ENCODE measurements at places on chromosomes 3 and 15. TPM values are rescaled to one million over a fixed set of nuclear protein-coding genes. Genes with fewer than 3 reads are reported as not detected.
A peak's percentile ranks its signal among the peaks of the same experiment; 100 is the strongest.

UQCRC1 gene
- 139 TPM for total RNA-seq

PAQR5 gene
- total RNA-seq: 0.59 TPM

FGD5 gene
- total RNA-seq: not detected

SCAANT1 gene
- total RNA-seq: 3.6 TPM

CLSTN2 gene
- not detected for total RNA-seq

SLC35A5 gene
- 10.5 TPM for total RNA-seq

SLC38A3 gene
- total RNA-seq: 0.82 TPM

PAQR9 gene
- total RNA-seq: not detected

EIF3J gene
- 72.4 TPM for total RNA-seq

RAB43 gene
- total RNA-seq: 38.3 TPM

GOLGA6L4 gene
- total RNA-seq: 4.1 TPM

DNA sequence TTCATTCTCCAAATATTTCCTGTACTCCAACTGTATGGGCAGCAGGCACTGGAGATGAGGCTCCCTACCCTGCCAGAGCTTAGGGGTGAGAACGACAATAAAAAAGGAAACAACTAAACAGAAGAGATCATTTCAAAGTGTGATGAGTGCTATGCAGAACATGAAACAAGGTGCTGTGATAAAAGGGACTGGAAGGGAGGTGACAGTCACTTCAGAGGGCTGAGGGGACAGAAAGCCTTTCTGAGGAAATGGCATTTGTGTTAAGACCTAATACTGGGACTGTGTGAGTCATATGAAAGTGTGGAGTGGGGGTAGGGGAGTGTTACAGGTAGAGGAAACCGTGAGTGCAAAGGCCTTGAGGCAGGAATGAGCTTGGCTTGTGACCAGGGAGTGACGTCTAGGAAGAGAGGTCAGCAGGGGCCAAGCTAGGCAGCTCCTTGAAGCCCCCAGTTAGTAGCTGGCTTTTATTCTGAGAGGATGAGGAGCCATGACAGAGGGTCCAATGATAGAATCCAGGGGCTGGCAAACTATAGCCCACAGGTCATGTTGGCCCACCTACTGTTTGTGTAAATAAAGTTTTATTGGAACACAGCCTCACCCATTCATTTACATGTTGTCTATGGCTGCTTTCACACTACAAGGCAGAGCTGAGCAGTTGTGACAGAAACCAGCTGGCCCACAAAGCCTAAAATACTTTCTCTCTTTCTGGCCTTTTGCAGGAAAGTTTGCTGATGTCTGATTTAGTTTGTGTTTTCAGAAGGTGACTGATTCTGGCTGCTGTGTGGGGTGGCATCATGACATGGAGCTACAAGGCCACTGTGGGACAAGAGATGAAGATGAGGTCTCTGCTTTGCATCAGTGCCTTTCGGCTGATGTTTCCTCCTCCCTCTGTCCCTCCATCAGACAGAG lies 56.6 kb downstream of the LSM3 start:
- peaks cover 7% of the 10 kb centered on the region for H3K4me1 ChIP-seq
- no peak for DNase-seq
- no peak overlapping the region for H3K4me3 ChIP-seq
- no peak overlapping the region for H3K27ac ChIP-seq
- no peaks in the 10 kb centered on the region for H3K27me3 ChIP-seq
- H3K36me3 ChIP-seq: no peaks in the 10 kb centered on the region

GRCh38 chr3:44342176-44342790 lies 3.7 kb downstream of the TCAIM start:
- no peak for DNase-seq
- H3K4me1 ChIP-seq: peaks cover 13% of the 10 kb centered on the region
- H3K27me3 ChIP-seq: no peaks in the 10 kb centered on the region
- no peak overlapping the region for H3K4me3 ChIP-seq
- H3K36me3 ChIP-seq: no peaks in the 10 kb centered on the region
- no peak overlapping the region for H3K27ac ChIP-seq

- peaks cover 30% of the 10 kb centered on the region for H3K4me1 ChIP-seq
- no peaks in the 10 kb centered on the region for H3K27me3 ChIP-seq
- peaks cover 9% of the 10 kb centered on the region for H3K36me3 ChIP-seq
- H3K27ac ChIP-seq: peak overlapping the region; percentile 79
Observed at GRCh38 chr3:45688194-45688881, 858 bp upstream of the SACM1L start.

GRCh38 chr3:57227930-57228751 lies 612 bp downstream of the APPL1 start:
- peak overlapping the region; percentile 49 for H3K27ac ChIP-seq
- peak; percentile 70 for DNase-seq
- H3K4me3 ChIP-seq: peak overlapping the region; percentile 60

GRCh38 chr15:32908872-32909271 lies 191.1 kb downstream of the GREM1 start:
- H3K36me3 ChIP-seq: no peaks in the 10 kb centered on the region
- H3K27me3 ChIP-seq: no peaks in the 10 kb centered on the region
- no peak overlapping the region for H3K4me3 ChIP-seq
- peaks cover 7% of the 10 kb centered on the region for H3K4me1 ChIP-seq
- no peak for DNase-seq
- H3K27ac ChIP-seq: no peak overlapping the region

- H3K27me3 ChIP-seq: no peaks in the 10 kb centered on the region
- H3K27ac ChIP-seq: peak overlapping the region; percentile 69
- no peak overlapping the region for H3K4me3 ChIP-seq
- H3K36me3 ChIP-seq: no peaks in the 10 kb centered on the region
- peaks cover 53% of the 10 kb centered on the region for H3K4me1 ChIP-seq
Observed at GRCh38 chr15:74316141-74316540, 51.3 kb downstream of the CYP11A1 start.

- H3K4me1 ChIP-seq: peaks cover 30% of the 10 kb centered on the region
- DNase-seq: peak; percentile 68
- H3K27me3 ChIP-seq: no peaks in the 10 kb centered on the region
- H3K27ac ChIP-seq: peak overlapping the region; percentile 94
Observed at GRCh38 chr15:90266061-90266431, 574 bp downstream of the NGRN start.

- H3K27me3 ChIP-seq: no peaks in the 10 kb centered on the region
- no peaks in the 10 kb centered on the region for H3K36me3 ChIP-seq
- no peak overlapping the region for H3K4me3 ChIP-seq
- no peak overlapping the region for H3K27ac ChIP-seq
- no peak for DNase-seq
Observed at GRCh38 chr3:101629219-101629618, 47.7 kb downstream of the ZBTB11 start.

DNA sequence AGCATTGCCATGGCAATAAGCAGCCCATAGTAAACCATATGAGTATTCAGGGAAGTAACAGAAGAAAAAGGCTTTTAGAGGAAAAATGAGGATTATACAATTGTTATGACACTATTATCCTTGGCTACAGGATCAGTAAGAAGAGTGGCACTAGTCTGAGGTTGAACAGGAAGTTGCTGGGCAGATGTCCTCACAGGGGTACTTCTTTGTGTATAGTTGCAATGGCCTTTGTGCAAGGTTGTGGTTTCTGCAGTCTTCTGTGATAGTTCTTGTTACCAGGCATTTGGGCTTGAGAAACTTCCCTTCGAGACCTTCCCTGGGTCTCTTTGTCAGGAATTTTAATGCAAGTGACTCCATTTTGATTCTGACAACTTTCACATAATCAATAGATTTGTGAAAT lies 100.6 kb upstream of the ATP11B start:
- no peak overlapping the region for H3K4me3 ChIP-seq
- H3K4me1 ChIP-seq: no peaks in the 10 kb centered on the region
- no peaks in the 10 kb centered on the region for H3K36me3 ChIP-seq
- no peaks in the 10 kb centered on the region for H3K27me3 ChIP-seq
- DNase-seq: no peak

- H3K36me3 ChIP-seq: no peaks in the 10 kb centered on the region
- no peak for DNase-seq
- peaks cover 55% of the 10 kb centered on the region for H3K27me3 ChIP-seq
Observed at GRCh38 chr3:147390589-147391569, 15.5 kb downstream of the ZIC4 start.

DNA sequence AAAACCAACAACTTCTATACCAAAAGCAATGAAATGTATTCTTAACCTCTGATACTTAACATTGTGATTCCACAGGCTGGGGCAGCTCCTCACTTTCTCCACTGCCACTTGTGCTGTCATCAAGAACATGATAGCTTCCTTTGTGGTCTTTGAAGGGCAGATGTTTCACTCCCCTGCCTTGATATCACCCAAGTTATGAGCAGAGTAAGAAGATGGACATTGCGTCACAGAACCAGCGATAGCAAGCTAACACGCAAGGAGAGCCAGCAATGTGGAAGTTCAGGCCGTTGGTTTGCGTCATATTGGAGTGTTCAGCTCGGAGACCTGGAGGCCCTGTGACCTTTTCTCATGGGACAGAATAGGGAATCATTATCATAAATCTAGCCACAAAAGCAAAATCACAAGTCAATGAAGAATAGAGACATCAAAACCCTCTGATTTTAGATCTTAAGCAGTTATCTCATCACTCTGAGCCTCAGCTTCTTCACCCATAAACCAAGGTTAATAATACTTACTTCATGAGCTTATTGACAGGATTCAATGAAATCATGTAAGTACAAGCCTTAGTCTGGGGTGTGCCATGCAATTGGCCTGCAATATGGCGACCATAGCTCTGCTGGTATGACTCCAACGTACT lies 183.8 kb upstream of the THBS1 start:
- DNase-seq: peak; percentile 16
- H3K27ac ChIP-seq: no peak overlapping the region
- H3K27me3 ChIP-seq: peaks cover 10% of the 10 kb centered on the region

DNA sequence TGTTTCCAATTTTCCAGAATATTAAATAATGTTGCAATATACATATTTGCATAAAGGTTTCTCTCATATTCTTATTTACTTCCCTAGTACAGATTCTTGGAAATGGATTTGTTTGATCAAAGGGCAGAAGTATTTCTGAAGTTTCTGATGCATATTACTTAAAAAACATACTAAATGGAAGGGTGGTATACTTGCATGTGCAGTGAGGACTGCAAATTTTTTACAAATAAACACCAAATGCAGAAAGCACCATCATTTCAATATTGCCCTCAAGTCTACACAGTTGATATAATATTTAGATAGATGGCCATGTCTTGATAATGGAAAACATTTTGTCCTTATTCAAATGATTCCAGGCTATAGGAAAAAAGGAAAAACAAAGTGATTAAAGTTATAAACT lies 12.3 kb downstream of the TM4SF18 start:
- no peak for DNase-seq
- H3K27ac ChIP-seq: no peak overlapping the region
- no peaks in the 10 kb centered on the region for H3K36me3 ChIP-seq
- no peaks in the 10 kb centered on the region for H3K4me1 ChIP-seq

GRCh38 chr15:40565333-40566238 lies 744 bp upstream of the CCDC32 start:
- H3K36me3 ChIP-seq: no peaks in the 10 kb centered on the region
- H3K27me3 ChIP-seq: no peaks in the 10 kb centered on the region
- no peak for DNase-seq
- H3K4me1 ChIP-seq: peaks cover 24% of the 10 kb centered on the region
- H3K4me3 ChIP-seq: peak overlapping the region; percentile 92

- no peak overlapping the region for H3K4me3 ChIP-seq
- no peak for DNase-seq
- H3K36me3 ChIP-seq: no peaks in the 10 kb centered on the region
- no peak overlapping the region for H3K27ac ChIP-seq
- no peaks in the 10 kb centered on the region for H3K27me3 ChIP-seq
Observed at GRCh38 chr3:23038471-23038870, 164.7 kb upstream of the UBE2E2 start.

DNA sequence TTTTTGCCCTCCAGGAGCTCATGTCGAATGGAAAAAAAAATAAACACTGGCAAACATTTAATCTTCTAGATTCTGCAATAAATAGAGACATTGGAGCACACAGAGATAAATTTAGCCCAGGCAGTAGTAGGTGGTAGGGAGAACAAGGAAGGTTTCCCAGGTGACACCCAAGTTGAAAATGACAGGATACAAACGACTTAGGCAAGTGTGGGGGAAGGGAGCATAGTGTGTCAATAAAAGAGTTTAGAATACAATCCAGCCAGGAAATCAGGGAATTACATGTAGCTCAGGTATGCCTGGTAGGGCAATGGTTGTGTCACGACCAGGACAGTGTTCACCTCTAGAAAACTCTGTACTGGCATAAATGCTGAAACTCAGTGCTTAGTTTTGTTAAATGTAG lies 364.6 kb upstream of the AGTR1 start:
- H3K36me3 ChIP-seq: no peaks in the 10 kb centered on the region
- H3K27ac ChIP-seq: no peak overlapping the region
- no peak overlapping the region for H3K4me3 ChIP-seq
- no peaks in the 10 kb centered on the region for H3K4me1 ChIP-seq
- DNase-seq: no peak
- H3K27me3 ChIP-seq: no peaks in the 10 kb centered on the region

DNA sequence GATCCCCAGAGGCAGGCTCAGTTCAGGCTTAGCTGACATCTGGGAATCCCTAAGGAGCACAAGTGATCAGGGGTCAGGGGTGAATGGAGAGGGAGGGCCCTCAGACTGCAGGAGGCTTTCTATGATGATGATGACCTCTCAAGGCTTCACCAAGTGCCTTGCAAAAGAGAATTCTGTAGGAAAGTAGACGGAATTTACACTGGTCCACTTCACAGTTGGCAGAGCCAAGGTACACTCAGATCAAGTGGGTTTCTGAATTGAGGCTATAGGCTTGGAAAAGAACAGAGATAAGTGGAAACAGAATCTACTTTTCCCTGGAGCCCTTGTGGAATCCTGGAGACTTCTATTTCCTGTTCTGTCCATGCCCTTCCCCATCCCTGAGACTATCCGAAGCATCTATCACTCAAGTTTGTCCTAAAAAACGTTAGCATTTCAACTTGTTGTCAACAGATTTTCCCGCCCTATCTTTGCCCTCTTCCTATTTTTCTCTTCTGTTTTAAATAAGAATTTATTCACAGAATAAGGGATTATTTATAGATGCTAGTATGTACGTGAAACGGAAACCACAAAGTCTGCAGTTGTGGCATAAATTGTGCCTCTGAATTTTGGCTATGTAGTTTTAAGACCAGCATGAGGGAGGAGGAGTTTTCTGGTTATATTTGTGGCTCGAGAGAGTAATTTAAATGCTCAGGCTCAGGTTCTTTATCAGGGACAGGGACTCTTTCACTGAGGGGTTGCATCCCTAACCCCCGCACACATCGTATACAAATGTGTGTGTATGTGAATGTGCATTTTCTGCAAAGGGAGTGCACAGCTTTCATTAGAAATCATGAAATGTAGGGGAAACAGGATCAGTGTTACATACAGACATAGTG lies 12.8 kb downstream of the GCSAM start:
- peaks cover 12% of the 10 kb centered on the region for H3K4me1 ChIP-seq
- no peaks in the 10 kb centered on the region for H3K36me3 ChIP-seq
- H3K4me3 ChIP-seq: no peak overlapping the region
- H3K27ac ChIP-seq: no peak overlapping the region
- DNase-seq: no peak
- no peaks in the 10 kb centered on the region for H3K27me3 ChIP-seq

DNA sequence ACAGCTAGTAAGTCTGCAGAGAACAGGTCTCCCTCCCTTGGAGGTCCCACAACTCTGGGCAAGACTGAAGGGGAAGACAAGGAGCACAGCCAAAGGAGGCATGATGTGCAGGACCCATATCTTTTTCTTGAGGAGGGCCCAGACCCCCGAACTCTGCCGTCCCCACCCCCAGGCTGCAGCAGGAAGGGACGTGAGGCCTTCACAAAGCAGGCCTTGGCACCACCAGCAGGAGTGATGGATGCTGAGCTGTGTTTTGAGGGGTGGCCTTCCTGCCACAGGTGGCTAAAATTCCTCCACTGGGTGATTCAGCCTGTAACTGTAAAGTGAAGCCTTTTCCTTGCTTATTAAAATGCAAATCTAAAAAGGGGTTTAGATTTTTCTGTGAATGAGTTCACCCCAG lies 8.6 kb downstream of the PLA2G4D start:
- H3K4me1 ChIP-seq: peaks cover 14% of the 10 kb centered on the region
- H3K27me3 ChIP-seq: peaks cover 10% of the 10 kb centered on the region
- H3K36me3 ChIP-seq: no peaks in the 10 kb centered on the region
- no peak for DNase-seq

All from natural killer cell (primary cell).